Left renal pelvis (tissue), 4 donors: ENCODE measurements at places on chromosomes 2 and 18.

DNA sequence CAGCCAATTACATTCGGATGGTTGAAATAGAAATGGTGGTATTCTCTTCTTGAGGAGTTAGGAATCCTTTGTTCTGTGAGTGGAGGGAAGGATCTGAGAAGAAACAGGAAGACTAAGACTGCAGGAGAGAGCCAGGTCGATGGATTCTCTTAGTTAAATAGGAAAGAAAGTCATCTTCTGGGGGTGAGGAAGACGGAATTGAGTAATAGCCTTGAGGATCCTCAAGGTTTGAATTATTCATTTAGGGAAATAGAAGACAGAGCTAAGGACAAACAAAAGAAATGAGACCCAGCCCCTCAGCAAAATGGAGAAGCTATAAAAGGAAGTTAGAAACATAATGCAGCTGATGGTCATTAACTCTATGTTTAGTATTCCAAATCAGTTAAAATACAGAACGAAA, 1.8 kb downstream of the LAPTM4A start:
- DNase-seq: no peak

GRCh38 chr2:203948733-203949132, 12.2 kb downstream of the ICOS start:
- DNase-seq: no peak

DNA sequence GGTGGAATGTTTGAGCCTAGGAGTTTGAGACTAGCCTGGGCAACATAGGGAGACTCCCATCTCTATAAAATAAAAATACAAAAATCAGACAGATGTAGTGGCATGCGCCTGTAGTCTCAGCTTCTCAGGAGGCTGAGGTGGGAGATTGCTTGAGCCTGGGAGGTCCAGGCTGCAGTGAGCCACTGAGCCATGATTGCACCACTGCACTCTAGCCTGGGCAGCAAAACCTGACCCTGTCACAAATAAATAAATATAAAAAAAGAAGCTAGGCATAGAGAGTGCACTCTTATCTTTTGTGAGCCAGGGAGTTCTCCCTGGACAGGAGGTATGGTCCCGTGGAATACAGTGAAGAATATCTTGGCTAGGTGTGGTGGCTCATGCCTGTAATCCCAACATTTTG, 11.0 kb upstream of the KYNU start:
- DNase-seq: no peak

- DNase-seq: no peak
These were observed 283.1 kb upstream of the CHAC2 start for GRCh38 chr2:53484531-53484930.

- DNase-seq: no peak
These were observed 392.0 kb upstream of the LYPD1 start for GRCh38 chr2:133061874-133062593.

DNA sequence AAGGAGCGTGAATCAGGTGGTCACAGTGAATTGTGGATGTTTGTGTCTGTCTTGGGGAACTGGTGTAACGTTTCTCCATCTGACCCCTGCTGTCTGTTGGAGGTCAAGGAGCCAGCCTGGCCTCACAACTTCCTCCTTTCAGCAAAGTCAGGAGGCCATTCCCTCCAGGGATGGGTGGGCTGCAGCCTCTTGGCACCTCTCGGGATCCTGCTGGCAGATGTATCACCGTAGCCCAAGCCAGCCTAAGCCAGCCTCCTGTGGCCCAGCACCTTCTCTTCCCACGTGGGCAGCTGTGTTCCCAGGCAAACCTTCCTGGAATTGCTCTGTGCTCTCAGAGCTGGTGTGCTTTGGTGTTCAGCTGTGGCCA, 30.5 kb downstream of the HPCAL1 start:
- no peak for DNase-seq

DNA sequence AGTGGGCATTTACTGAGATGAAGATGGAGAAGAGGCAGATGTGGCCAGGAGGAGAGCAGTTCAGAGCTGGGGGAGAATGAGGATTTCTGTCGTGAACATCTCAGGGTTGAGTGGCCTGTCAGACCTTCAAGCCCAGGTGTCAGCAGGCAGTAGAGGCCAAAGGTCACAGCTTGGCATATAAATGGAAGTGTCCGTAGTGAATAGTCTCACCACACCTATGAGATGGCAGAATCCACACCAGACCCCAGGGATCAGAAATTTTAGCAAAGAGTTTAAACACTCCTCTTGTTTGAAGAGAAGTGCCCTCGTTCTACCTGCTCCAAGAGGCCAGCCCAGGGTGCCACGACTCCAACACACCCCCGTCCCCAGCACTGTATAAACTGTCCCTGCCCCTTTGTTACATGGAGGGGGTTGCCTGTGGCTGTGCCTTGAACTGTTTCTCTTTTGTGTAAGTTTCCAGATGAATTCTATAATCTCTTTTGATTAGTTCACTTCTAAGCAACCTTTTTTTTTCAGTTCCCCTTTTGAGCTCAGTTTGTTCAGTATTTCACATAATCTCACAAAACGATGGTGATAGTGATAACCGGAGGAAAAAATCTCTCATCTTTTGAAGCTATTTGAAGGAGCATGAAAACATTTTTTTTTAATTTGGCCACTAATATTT, 69.0 kb upstream of the TTC39C start:
- DNase-seq: no peak

DNA sequence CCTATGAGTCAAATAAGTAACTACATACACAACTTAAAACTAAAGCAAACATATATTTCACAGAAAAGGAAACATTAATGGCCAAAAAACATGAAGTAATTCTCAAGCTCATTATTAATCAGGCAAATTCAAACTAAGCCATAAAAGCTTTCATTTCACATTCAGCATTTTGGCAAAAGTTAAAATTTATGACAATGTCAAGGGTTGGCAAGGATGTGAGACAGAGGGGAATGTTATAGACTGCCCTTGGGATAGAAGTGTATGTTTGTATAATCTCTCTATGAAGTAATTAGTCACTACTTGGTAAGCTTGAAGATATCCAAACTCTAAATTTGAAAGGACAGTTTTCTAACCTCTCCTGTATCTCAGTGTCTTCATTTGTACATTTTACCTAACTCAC, 539.4 kb downstream of the RIT2 start:
- no peak for DNase-seq

DNA sequence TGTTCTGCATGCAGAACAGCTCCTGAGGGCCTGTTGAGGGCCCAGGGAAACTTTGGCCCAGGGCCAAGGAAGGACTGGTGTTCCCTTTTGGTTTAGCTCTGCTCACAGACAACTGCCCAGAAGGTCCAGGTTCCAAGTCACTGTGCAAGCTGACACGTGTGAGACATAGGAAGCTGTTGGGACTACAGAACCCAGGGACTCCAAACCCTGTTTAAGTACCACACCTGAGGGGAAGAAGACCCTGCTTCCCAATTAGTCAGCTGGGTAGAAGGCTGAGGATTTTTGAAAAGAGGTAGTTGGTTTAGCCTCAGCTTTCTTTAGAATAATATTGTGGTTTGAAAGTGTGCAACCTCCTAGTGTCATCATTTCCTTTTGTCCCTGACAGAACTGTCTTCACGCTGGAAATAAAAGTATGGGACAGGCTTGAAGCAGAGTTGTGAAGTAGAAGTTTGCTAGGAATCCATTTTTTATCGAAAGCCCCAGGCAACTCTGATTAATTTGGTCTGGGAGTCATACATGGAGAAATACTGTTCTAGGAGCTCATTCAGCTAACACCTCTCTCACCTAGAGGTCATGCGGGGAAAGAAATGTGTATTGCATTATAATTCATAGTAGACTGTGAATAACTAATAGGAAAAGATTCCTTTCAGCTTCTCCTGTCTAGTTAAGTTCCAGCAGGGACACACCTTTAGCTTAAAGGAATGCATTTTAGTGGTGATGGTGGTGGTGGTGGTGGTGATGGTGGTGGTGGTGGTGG, 19.9 kb upstream of the IL1RL1 start:
- DNase-seq: no peak

GRCh38 chr2:176584333-176584732, 315.1 kb downstream of the MTX2 start:
- DNase-seq: no peak

DNA sequence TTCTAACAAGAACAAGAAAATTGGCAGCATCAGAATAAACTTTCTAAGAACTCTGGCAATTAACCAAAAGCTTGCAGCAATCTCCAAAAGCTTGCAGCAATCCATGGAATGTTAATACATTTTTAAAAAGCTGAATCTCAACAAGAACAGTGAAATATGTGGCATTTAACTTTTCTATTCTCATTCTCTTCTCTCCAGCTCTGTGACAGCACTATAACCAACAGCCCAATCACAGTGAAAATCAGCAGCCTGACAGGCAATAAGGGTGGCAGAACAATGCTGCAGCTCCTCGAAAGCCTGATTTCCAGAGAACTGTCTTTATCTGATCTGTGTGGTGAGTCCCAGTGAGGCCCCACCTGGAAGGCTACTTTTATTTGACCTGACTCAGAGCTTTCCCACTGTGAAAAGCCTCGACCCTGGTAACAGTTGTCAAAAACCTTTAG, 60.0 kb downstream of the TMEM131 start:
- no peak for DNase-seq

GRCh38 chr2:23283653-23284052, 101.3 kb upstream of the KLHL29 start:
- no peak for DNase-seq

GRCh38 chr2:21039080-21039556, 4.8 kb downstream of the APOB start:
- DNase-seq: no peak

- DNase-seq: no peak
These were observed 51.7 kb downstream of the PDCL3 start for GRCh38 chr2:100614455-100615000.
